Smooth muscle cell of the pulmonary artery (primary cell): ENCODE measurements at places on chromosomes 11 and 22. TPM values are rescaled to one million over a fixed set of nuclear protein-coding genes. Genes with fewer than 3 reads are reported as not detected.

Gene OR2AG1
- not detected in 2 replicates for total RNA-seq

Gene PKNOX2
- total RNA-seq = 6.2 and 10.4 TPM in 2 replicates

Gene JAML
- not detected in 2 replicates for total RNA-seq

Gene GGT5
- total RNA-seq = 12.1 and 52.3 TPM in 2 replicates

Gene FOLR1
- not detected in 2 replicates for total RNA-seq

Gene NPAS4
- total RNA-seq = not detected in 2 replicates

Gene OR5P2
- total RNA-seq = not detected in 2 replicates

Gene KRTAP5-1
- not detected in 2 replicates for total RNA-seq

Gene LRRN4CL
- 3.3 and 4.9 TPM in 2 replicates for total RNA-seq

Gene PAX6
- not detected in 2 replicates for total RNA-seq

Gene MYO7A
- 0.13 and 0.20 TPM in 2 replicates for total RNA-seq

Gene UCP2
- 0.13 and 0.39 TPM in 2 replicates for total RNA-seq
